ENCODE measurements at places on chromosomes 6 and 20.

GRCh38 chr20:56166781-56167465, 81.6 kb upstream of the MC3R start:
- DNase-seq: no peak

DNA sequence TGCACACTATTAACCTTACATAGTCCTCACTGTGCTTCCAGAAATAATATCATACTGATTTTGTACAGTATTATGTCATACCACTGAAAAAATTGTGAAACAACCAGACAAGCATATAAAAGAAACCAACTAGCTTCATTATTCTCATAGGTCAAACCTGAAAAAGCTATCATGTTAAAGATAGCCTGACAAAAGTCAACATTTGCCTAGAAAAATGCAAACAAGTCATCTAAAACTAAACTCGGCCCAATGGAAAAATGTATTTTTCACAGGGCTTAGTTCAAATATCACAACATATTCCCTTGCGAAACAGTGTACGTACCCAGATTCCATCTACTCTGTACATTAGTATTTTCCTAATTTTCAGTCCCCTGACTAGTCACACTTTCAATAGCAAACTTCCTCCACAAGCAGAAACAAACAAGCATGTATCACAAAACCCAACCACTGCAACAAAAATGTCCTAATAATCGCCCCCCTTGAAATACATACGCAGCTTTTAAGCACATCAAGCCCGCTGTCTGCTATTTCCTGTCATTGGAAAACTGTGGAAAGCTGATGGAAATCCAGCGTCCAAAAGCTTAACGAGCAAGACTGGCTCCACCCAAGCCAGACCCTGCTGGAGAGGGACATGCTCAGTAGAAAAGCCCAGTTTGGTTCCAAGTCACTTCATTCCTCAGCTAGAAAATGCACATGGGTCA, 93.1 kb downstream of the EPB41L2 start:
- no peak for DNase-seq

- no peak for DNase-seq
Observed at GRCh38 chr6:121506761-121507754, 71.6 kb downstream of the GJA1 start.

GRCh38 chr6:71277926-71278600, 10.5 kb upstream of the OGFRL1 start:
- DNase-seq: no peak

GRCh38 chr6:34288581-34288980, 39.8 kb upstream of the SMIM29 start:
- no peak for DNase-seq

DNA sequence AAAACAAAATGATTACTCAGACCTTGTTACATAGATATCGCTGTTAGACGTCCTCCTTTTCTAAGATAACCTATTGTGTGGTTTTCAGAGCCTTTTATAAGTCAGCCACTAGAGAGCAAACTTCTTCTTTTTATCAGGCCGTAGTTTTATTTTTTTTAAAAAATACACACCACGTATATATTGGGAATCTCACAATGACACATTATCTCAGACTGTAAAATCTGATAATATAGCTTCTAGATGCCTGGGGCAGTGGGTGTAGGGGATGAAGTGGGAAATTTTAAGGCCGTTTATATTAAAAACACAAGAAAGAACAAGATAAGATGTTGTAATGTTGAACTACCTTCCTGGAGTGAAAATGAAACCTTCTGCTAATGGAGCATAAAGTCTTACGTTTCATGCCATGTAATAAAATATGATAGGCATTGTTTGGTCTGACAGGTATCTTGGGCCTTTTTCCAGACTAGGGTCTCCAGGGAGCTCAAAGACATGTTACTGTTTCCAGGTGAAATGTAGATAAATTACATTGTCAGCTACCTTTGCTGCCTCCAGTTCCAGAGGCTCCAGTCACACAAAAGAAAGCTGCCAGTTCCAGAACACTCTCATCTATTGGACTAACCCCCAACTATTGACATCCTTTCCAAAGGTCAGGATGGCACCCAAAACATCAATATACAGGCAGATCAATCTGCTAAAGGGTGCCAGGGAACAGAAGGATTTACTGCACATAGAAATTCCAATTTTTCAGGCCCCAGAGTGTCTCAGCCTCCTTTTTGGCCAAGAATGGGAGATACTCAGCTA, 130.2 kb upstream of the AKIRIN2 start:
- DNase-seq: no peak

DNA sequence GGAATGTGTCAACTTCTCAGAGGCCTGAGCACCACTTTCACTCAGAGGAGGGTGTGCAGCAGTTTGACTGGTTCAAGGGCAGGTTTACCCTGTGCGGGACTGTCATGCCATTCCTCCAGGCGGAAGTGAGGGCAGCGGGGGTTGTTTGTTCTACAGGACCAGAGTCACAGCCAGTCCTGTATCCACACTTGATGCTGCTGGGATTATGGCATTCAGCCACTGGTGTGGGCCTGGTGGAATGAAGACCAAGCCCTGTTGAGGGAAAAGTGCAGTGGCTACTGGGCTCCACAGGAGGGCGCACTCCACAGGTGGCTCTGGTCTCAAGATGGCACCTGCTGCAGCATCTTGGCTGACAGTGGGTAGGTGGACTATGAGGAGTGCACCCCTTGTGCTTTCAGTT, 14.8 kb downstream of the SEMG2 start:
- no peak for DNase-seq

DNA sequence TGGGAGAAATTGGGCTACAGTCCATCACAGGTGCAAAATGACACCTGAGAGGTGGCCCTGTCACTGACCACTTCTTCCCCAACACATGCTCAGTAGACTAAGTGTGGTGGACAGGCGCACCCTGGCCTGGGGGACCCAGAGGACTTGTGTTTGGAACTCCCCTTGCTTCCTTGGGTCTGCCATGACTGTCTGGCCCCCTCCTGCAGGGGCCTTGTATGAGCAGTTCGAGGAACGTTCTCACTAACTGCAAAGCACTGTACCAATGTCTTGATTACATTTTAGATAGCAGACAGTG, 4.0 kb upstream of the PCK1 start:
- no peak for DNase-seq

GRCh38 chr6:50270415-50270814, 220.7 kb upstream of the DEFB112 start:
- no peak for DNase-seq
